Trophoblast cell (in vitro differentiated cells and primary cell): ENCODE measurements at places on chromosomes 5 and 9.

- no peak for DNase-seq
Observed at GRCh38 chr9:94445863-94446262, 109.0 kb upstream of the PCAT7 start.

- DNase-seq = no peak
Observed at GRCh38 chr9:118038713-118039112, 334.5 kb downstream of the TLR4 start.

DNA sequence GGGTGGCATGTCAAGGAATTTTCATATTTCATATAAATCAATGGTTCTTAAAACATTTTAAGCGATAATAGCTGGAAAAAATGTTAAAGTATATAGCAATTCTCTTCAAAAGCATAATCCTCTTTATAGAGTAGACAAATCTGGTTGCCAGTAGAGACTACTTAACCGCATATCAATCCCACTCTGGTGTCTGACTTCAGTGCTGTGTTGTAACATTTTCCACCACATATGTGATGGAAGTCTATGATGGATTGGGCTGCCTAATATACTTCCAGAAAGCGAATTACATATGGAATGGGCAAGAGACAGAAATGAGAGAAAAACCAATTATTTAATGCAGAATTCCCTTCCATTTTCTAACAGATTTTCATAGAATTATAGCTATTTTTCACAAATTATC, 54.3 kb downstream of the FBN2 start:
- no peak for DNase-seq

DNA sequence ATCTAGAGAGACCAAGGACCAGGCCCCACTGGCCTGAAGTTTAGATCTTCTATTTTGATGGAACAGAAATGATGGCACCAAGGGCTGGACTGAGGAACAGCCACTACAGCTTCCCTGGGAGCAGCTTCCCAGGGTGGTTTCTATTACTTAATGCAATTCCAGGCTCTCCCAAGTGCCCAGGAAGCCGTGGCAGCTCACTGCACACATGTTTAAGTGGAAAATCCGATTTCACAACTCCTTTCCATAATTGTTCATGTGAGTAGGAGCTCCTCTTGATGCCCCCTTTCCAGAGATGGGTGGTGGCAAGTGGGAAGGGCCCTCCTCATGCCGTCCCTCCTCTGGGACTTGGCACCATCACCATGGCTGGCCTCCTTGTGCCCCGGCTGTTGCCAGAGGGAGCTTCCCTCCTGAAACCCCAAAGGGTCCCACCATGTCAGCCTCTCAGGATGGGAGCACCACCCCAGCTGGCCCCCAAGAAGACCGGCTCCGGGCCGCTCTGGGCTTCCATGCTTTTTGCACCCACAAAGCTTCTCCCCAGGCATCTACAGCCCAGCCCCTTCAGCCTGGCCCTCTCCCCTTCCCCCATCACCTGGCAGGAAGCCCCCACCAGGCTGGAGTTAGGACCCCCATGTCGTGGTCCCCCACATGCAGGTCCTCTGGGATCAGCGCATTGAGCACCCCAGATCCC, 9.1 kb upstream of the UBAC1 start:
- no peak for DNase-seq

DNA sequence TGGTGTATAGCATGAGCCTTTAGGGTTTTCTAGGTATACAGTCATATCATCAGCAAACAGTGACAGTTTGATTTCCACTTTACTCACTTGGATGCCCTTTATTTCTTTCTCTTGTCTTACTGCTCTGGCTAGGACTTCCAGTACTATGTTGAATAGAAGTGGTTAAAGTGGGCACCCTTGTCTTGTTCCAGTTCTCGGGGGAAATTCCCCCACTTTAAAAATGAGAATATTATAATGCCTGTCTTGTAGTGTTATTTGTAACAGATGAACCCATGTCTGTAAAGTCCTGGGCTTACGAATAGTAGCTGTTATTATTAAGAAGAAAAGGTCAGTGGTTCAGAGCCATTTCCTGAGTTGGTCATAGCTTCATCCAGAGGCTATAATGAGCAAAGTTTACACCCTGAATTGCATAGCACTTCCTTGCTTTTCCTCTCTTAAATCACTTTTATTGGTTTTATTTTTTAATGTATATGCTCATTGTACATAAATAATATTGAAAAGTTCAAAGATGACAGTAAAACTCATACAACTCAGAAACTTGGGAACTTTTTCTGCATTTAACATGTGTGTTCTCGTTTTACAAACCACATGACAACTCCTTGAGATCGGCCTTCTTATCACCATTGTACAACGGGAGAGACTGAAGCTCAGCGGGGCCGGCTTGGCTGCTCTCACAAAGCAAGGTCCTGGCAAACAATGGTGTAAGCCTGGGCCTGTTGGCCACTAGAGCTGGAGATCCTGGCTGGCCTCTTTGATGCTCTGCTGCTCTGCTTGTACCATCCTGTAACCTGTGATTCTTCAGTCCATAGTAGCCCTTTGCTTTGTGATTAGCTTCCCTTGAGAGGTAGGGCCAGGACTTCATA, 85.2 kb downstream of the CYFIP2 start:
- DNase-seq = no peak

DNA sequence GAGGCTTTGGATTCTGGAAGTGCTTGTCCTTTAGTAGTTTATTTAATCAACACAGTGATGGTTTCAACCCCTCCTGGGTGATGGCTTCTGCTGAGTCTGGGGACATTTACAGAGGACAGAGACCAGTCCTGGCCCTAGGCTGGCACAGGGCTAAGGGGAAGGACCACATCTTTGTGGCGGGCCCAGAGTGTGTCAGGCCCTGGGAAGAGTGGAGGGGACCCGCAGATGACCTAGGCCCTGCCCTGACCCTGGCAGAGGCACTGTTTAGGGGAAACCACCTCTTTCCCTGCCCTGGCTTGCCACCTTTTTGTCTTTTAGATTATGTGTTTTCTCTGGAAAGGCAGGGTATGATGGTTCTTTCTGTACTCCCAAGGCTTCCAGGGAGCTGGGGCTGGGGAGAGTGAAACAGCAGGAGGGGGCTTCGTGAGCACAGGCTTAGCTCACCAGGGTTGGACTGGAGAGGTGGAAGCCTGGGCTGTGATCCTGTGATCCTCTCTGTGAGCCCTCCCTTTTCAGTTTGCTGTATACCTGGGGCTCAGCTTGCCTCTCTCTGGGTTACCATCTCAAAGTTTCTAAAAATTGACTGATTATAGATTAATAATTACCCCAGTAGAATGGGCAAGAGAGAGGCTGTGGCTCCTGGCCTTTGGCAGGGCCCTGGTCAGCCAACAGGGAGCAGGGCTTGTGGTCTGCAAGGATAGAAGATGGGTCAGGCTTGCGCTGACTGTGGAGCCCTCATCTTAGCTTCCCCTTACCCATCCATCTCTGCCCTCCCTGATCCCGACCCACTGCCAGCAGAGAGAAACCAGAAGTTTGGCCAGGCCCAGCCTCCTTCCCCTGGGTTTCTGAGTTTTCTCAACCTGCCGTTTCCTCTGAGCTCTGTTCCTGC, 1.7 kb upstream of the SYNPO start:
- DNase-seq = no peak

GRCh38 chr5:177093082-177093712, 6.5 kb downstream of the FGFR4 start:
- no peak for DNase-seq

GRCh38 chr9:116322521-116322920, 168.9 kb downstream of the PAPPA start:
- DNase-seq = no peak
